ENCODE measurements at places on chromosomes 2 and 18. TPM values are rescaled to one million over a fixed set of nuclear protein-coding genes. Genes with fewer than 3 reads are reported as not detected.

DNA sequence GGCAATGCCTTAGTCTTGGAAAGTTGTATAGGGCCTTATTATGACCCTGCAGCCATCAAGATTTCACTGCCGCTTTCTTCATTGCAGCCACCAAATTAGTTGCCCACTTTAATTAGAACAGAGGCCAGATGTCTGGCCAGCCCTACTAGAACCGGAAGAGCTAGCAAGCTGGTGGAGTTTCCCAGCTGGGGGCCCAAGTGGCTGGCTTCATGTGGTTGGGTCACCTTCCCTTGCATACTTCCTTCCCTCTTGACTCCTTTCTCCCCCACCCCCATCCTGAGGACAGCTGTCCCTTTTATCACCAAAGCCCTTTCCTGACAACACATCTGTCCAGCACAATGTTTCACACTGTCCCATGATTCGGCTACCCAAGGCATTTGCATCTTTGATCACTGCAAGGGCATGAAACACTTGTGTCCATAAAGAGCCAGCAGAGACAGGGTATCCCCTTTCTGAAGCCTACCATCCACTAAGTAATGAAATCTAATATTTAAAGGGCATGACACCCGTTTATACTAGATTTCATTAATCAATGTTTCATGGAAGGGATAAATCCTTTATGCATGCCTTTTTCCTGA, 187.2 kb downstream of the BCL11A start:
- H3K36me3 ChIP-seq: no peaks in the 10 kb centered on the region
- DNase-seq: no peak
- H3K4me1 ChIP-seq: peaks cover 8% of the 10 kb centered on the region
- no peak overlapping the region for H3K4me3 ChIP-seq

DNA sequence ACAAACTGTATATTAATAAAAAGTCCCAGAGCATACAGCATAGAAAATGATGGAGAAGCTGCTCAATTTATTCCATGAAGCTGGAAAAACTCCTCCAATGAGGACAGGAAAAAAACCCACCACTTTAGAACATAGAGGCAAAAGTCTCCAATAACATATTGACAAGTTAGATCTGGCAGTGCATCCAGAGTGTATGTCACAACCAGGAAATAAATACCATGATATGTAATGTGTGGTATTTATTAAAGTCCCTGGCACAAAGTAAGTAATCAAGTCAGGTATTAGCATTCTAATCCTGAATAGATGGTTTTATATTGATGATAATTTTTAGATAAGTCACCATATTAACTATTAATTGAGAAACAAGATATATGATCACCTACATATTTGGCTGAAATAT, 427.3 kb upstream of the HS6ST1 start:
- H3K36me3 ChIP-seq: no peaks in the 10 kb centered on the region
- H3K27ac ChIP-seq: no peak overlapping the region
- H3K27me3 ChIP-seq: peaks cover 10% of the 10 kb centered on the region
- no peaks in the 10 kb centered on the region for H3K4me1 ChIP-seq
- H3K4me3 ChIP-seq: no peak overlapping the region

GRCh38 chr2:19600506-19600905, 242.1 kb upstream of the OSR1 start:
- no peak for DNase-seq
- H3K36me3 ChIP-seq: no peaks in the 10 kb centered on the region
- H3K27ac ChIP-seq: no peak overlapping the region
- H3K27me3 ChIP-seq: no peaks in the 10 kb centered on the region
- H3K4me1 ChIP-seq: no peaks in the 10 kb centered on the region
- H3K4me3 ChIP-seq: no peak overlapping the region

AOX1 gene
- total RNA-seq: 0.17 TPM
